Adipocyte (in vitro differentiated cells): ENCODE measurements at places on chromosomes 6 and 20.

- no peak for DNase-seq
These were observed 236.4 kb downstream of the LRFN2 start for GRCh38 chr6:40350747-40351217.

DNA sequence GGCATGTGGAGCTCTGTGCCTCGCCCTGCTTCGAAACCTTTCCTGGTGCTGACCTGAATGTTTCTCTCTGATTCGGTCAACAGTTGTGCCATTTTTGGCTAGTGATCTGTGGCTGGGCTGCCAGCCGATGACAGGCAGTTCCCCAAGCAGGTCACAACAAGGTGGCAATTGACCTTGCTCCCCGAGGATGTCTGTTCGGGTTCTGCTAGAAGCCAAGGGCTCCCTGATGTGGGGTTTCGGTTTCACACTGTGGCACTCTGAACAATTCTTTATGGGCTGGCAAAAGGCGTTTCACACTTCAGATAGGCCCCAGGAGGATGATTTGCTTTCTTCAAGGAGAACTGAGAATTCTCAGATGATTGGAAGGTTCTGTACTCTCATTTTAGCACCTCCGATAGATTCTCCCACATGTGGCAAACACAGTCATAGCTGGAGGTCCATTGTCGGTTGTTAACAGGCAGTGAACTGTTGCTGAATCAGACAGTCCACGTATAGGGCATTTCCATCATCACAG is 135.6 kb downstream of the SLC24A3 start:
- DNase-seq, result no peak

GRCh38 chr6:126477678-126478077 is 137.8 kb downstream of the CENPW start:
- no peak for DNase-seq

- DNase-seq, result peak; percentile 68
These were observed at the start of gene ATP9A for GRCh38 chr20:51767867-51768758. Gene ATP9A (minus strand): TSS chr20:51768390. CDS start chr20:51768369, 21 bp downstream.

DNA sequence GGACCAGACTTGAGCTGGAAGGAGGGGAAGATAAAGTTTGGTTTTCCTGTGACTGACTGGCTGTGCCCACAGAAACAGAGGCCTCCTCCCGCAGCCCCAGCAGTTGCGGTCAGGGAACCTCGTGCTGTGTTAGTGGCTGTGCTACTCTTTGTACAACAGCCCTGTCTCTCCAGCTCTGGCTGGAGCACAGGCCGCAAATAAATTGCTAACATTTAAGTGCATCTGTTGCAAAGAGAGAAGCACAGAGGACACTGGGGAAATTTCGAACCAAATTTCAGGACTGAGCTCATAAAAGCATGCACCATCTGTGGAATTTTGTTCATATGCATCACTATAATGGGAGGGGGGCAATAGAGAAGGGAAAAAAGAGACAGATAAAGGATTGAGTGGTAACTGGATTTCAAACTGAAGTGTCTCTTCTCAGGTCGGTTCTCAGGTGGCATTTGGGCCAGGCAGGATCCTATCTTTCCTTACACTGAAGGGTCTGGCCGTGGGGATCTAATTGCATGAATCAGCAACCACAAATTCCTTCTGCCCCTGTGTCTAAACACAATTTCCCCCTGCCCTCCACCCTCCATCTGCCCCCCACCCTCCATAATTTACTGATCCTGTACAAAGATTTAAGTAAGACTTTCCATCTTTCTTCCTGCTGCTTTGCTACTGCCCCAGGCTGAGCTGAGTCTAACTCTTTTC is 88.9 kb upstream of the ATXN1 start:
- DNase-seq, result peak; percentile 36

DNA sequence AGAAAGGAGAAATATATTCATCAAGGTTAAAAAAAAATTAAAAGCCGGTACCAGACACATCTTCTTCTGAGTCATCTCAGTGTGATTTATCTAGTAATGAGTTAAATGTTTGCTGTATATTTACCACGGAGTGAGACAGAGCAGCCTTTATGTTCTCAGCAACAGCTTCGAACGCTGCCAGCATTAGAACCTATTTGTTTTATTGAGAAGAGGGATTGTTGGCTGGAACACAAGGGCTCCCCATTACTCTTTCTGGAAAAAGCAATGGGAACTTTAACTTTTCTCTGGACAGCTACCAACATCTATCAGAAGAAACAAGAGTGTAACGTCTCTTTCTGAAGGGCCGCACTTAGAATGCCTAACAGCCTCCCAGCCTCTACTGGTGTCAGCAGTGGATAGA is 105.3 kb upstream of the TAB2 start:
- DNase-seq, result no peak

- DNase-seq, result no peak
These were observed 591 bp upstream of the DCBLD1 start for GRCh38 chr6:117481926-117482239.

DNA sequence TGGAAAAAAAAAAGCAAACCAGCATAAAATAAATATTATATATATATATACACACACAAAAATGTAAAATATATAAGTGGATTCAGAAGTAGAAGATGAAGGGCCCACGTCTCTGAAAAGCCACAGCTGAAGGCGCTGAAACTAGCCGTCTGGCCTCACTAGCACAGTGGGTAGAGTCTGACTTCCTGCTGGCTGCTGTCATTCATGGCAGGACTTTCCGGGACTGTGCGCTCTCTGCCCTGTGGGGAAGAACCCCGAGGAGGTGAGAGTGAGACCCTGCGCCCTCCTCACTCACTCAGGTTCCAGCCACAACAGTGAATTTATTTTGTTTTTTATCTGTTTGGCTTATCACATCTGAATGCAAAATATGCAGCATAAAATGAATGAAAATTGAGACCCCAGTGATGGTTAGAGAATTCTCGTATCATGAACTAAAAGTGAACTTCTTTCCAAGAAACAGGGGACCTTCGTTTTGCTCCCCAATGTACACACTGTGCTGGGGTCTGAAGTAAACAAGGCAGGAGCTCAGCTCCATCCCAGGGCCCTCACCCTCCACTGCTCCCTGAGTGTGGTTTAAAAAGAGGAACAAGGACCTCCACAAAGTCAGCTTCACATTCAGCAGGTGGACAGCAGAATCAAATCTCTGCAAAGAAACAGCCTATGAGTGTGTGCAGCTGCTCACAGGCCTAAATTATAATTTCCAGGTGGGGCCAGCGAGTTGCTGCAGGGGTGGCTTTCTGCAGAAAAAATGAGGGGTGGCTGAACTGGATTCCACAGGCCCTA is 1.3 kb upstream of the RAMACL start:
- DNase-seq, result no peak

- no peak for DNase-seq
These were observed 23.7 kb upstream of the BMP7 start for GRCh38 chr20:57290178-57290484.

GRCh38 chr6:111080698-111081097 is 6.6 kb upstream of the SLC16A10 start:
- DNase-seq, result no peak

GRCh38 chr20:9454791-9455190 is 59.6 kb upstream of the LAMP5 start:
- peak; percentile 25 for DNase-seq

DNA sequence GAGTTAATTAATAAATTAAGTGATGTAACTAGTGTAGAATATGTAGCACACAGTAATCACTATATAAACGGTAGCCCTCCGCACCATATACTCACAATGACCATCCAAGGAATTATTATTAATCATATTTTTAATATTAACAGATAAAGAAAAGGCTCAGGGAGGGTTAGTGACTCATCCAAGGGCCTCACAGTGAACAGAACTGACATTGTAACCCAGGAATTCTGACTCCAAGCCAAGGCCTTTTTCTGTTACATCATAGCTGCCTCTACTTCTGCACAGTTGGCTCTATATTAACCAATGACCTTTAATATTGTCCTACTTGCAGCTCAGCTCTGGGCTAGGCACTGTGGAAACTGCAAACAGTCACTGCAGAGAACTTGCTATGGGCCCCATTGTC is 117.5 kb upstream of the SIRPG start:
- peak; percentile 7 for DNase-seq
